ENCODE measurements at places on chromosomes 13 and 19. TPM values are rescaled to one million over a fixed set of nuclear protein-coding genes. Genes with fewer than 3 reads are reported as not detected.

MAP3K10 gene
- total RNA-seq, result 13.2 TPM

KLHL1 gene
- not detected for total RNA-seq

SERTAD1 gene
- 24.5 TPM for total RNA-seq

RASL11A gene
- 4.9 TPM for total RNA-seq

AXL gene
- 114 TPM for total RNA-seq

PRMT1 gene
- total RNA-seq, result 394 TPM

CEACAM21 gene
- 0.15 TPM for total RNA-seq

FREM2 gene
- total RNA-seq, result not detected

EBI3 gene
- 5.0 TPM for total RNA-seq

CGB2 gene
- total RNA-seq, result 0.33 TPM

RPS28 gene
- total RNA-seq, result 735 TPM

SIGLECL1 gene
- not detected for total RNA-seq

SLC15A1 gene
- 0.06 TPM for total RNA-seq

THSD1 gene
- 5.3 TPM for total RNA-seq

ZNF77 gene
- 1.8 TPM for total RNA-seq

SLC17A7 gene
- total RNA-seq, result 0.57 TPM

TMEM259 gene
- total RNA-seq, result 128 TPM

DHDH gene
- total RNA-seq, result 0.62 TPM

PEAK3 gene
- 0.32 TPM for total RNA-seq

HPN gene
- 0.03 TPM for total RNA-seq

PRKCG gene
- 7.3 TPM for total RNA-seq

Data from A549 treated with dexamethasone at 1 μM for 4 hours (cell line).